ENCODE measurements at places on chromosomes 1 and 21.
A peak's percentile ranks its signal among the peaks of the same experiment; 100 is the strongest.

GRCh38 chr1:200378096-200378495 is 31.7 kb downstream of the ZNF281 start:
- DNase-seq, result no peak

GRCh38 chr1:23098463-23099170 is 70.0 kb downstream of the LUZP1 start:
- DNase-seq, result peak; percentile 47

DNA sequence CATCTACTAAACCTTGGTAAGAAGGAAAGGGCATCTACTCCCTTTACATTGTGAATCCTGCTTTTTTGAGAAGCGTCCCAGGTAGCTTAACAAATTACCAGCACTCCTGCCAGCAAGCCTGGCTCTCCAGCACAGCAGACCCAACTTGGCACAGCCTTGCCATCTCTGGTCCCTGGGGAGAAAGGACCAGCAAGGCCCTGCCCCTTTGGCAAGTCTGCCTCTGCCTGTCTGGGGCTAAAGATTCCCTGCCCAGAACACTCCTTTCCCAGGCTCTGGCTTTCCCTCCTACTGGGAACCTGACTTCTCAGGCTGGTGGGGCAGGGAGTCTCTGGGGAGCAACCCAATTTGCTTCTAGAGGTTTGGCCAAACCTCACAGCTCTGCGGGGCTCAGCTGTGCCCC is 68.5 kb downstream of the ATP2B4 start:
- no peak for DNase-seq

- no peak for DNase-seq
These were observed 19.5 kb upstream of the TENT5C start for GRCh38 chr1:117586337-117586736.

- no peak for DNase-seq
These were observed 72.5 kb upstream of the RAB3GAP2 start for GRCh38 chr1:220344745-220345144.

DNA sequence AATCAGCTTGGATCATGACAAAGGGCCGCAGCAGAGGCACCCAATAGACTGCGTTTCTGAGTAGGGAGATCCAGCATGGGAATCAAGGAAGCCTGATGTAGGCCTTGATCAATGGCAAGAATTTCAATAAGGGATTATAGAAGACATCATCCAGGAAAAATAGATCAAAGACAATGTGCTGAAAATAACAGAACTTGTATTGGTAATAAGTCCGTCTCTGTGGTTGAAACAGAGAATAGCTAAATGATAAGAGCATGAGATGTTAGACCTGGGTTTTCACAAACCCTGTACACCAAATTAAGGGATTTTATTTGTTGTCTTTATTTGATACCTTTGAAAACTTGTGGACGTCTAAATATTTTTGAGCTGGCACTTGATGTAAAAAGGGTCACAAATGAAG is 228.0 kb upstream of the SGIP1 start:
- DNase-seq, result no peak

- DNase-seq, result no peak
These were observed 90.5 kb upstream of the TLR5 start for GRCh38 chr1:223233410-223234169.

GRCh38 chr1:218347336-218347722 is 2.2 kb downstream of the TGFB2 start:
- no peak for DNase-seq

- no peak for DNase-seq
These were observed 28.4 kb upstream of the ETV3 start for GRCh38 chr1:157166590-157166989.
